ENCODE measurements at places on chromosomes 5 and 9. TPM values are rescaled to one million over a fixed set of nuclear protein-coding genes. Genes with fewer than 3 reads are reported as not detected.

DNA sequence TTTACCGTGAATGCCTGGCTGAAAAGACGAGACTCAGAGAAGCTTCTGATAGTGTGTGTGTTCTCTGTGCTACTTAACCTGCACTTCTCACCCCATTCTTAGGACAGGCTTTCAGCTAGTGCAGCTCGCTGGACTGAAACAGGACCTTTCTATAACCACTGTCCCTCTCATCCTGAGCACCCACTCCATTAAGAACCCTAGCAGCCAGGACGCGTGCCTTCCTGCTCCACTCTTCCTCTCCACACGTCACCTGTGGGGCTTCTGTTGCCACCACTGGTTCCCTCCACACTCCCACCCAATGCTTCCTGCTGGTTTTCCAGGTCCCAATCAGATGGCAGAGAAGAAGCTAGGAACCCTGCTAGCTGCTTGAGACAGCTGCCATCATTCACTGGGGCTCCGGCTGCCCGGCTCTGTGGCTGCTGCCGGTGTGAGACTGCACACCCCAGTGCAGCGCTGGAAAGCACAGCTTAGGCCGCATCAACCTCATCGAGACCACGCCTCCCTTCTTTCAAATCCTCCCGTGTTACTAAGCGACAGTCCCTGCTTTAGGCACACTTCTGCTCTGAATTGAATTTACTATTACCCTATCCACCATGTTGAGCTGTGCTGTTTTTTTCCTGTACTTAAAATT, 44.0 kb downstream of the RNF130 start:
- DNase-seq, result peak; percentile 61

- peak; percentile 96 for DNase-seq
These were observed 305.8 kb downstream of the PDE4D start for GRCh38 chr5:59587489-59588337.

GRCh38 chr9:95058795-95059386, 258.6 kb downstream of the FANCC start:
- DNase-seq, result no peak

SLC45A2 gene
- 0.17 TPM for total RNA-seq

- DNase-seq, result no peak
These were observed 397.0 kb downstream of the DIRAS2 start for GRCh38 chr9:90245661-90246060.

KLF4 gene
- 0.68 TPM for total RNA-seq

ITK gene
- not detected for total RNA-seq

- DNase-seq, result no peak
These were observed 298.5 kb upstream of the PCSK5 start for GRCh38 chr9:75591972-75592371.

- DNase-seq, result no peak
These were observed 349.9 kb downstream of the PIK3R1 start for GRCh38 chr5:68565427-68565826.

Measured in G401 (cell line).